NCI-H526 (cell line): ENCODE measurements at places on chromosomes 11 and 22.
A peak's percentile ranks its signal among the peaks of the same experiment; 100 is the strongest.

- no peak for DNase-seq
Observed at GRCh38 chr11:134159652-134160051, 64.1 kb downstream of the NCAPD3 start.

GRCh38 chr11:64810891-64811272, 531 bp upstream of the MEN1 start:
- DNase-seq: peak; percentile 87

DNA sequence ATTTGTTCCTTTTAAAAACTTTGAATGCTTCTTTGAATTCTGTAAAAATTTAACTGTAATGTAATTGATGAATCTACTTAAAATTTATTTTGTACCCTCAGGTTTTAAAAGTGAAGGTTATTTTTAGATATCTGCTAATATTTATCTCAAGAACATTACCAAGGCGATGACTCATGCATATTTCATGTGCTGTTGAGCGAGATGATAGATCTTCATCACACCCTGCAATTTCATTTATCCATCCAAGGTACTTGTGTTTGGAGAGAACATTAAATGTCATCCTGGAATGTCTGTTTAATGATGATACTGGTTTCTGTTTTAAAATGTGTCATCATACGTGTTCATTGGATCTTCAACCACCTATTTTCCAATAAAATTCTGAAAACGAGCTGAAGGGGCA, 6.7 kb upstream of the OOSP4A start:
- DNase-seq: no peak

DNA sequence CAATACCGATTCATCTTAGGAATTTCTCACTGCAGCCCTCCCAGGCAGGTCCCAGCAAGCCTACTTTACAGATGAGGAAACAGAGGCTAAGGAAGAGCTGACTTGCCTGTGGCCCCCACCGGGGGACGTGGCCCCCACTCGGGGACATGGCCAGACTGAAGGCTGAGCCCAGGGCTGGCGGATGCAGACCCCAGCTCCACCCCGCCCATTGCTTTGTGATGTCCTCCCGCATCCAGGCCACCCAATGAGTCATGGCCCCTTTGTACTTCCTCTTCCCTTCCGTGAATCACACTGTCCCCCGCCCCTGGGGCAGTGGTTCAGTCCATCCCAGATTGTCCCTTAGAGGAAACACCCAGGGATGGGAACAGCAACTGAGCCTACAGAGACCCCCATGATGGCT, 116.0 kb upstream of the ANO1 start:
- DNase-seq: no peak

DNA sequence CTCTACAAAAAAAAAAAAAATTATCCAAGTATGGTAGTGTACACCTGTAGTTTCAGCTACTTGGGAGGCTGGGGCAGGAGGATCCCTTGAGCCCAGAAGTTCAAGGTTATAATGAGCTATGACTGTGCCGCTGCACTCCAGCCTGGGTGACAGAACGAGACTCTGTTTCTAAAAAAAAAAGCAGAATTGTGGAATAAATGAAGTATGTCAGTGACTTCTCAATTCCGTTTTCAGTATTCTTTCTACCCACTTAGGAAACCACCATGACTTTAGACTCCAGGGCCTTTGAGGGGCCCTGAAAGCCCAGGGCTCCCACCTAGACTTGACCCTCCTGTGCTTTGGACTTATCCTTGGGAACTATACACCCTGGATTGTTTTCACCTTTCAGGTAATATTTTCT, 6.5 kb upstream of the NUP160 start:
- DNase-seq: no peak

GRCh38 chr11:61477727-61478148, 30.8 kb upstream of the LRRC10B start:
- peak; percentile 74 for DNase-seq

DNA sequence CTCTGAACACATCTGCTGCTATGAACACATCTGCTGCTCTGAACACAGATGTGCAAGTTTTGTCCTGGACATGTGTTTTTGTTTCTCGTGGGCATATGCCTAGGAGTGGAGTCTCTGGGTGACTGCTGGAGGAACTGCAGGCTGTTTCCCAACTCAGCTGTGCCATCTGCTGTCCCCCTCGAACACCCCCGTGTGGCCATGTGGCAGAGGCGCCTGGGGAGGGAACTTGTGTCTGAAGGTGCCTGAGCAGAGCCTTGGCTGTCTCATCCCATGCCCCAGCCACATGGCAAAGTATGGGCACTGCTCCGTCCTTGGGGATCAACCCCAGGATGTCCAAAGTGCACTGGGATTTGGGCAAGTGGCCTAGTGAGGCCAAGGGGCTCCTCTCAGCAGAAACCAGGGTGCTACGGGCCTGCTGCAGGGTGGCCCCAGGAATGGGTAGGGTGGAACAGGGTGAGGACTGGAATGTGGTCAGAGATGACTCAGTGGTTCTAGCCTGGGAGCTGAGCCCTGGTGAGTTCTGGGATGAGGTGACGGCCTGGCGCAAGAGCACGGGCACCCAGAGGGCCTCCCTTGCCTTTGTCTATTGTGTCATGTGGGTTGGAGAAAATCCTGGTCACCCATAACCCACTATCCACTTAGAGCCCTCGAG, 14.7 kb downstream of the GATD1 start:
- no peak for DNase-seq

DNA sequence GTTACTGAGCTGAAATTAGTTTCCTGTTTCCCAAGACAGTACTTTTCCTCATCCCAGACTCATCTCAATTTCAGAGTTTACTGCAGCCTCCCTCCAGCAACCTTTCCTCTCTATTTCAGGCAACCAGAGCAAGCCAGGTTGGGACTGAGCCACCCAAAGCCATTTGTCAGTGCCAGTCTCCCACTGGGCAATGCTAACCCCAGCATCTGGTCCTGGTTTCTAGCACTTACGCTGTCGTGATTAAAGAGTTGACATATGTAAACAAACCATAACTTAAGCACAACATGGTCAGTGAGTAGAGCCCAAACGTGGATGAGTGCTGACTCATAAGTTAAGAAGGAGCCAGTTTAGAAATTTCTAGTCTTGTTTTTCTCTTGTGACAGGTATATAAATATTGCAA, 119.6 kb upstream of the BLID start:
- no peak for DNase-seq

GRCh38 chr11:122861631-122862030, 20.9 kb upstream of the JHY start:
- DNase-seq: no peak

DNA sequence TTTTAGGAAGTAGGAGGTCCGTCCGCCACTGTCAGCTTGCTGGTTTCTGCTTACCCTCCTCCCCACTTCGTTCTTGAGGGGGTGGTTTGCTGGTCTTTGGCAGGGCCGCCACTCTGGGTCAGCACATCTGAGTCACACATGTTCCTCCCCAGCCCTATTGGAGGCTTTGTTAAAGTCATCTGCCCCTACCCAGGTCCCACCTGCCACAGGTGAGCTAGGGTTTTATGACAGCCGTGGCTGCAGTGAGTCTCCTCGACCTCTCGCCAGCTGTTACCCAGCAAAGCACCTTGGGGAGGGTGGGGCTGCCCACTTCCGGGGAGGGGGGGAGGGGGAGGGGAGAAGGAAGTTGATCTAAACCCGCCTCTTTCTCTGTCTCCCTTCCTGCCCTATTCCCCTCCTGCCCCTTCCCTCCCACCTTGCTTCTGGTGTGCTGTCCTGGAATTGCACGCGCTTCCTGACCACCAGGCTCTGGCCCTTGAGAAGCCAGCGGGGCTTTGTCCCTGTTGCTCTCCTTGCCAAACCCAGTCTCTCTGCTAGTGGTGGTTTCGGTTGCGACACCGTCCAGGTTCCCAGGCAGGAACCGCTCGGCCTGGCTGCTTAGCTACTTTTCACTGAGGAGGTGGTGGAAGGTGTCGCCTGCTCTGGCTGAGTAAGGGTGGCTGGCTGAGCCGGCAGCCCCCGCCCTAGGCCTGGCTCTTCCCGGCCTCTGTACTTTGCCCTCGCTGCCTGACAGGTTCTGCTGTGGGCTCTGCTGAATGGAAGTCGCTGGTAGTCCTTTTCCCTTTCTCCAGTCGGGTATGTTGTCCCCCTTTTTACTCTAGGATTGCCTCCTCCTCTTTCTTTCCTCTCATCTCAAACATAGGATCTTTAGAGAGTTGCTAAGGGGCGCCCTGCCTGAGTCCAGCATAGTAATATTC, 28.5 kb downstream of the RCOR2 start:
- DNase-seq: peak; percentile 75

- DNase-seq: no peak
Observed at GRCh38 chr11:114057147-114057546, 2.4 kb upstream of the ZBTB16 start.

DNA sequence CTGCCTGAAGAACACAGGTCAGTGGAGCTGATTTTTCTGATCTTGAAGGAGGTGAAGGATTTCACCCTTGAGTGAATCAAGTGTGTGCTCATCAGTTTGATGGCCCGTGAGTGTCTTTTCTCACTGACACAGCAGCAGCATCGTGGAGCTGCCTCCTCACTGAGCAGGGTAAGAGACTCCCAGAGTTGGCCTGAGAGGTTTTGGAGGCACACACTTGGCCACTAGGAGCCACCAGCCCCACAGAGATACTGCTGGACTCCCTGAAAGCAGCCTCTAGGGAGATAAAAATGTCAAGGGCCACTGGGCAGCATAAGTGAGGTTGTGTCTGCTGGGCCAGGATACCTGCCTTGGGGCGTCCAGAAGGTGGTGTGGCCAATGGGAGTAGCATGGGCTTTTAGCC, 245.4 kb downstream of the GRIK4 start:
- no peak for DNase-seq

GRCh38 chr22:41237707-41238569, 2.8 kb downstream of the CHADL start:
- DNase-seq: peak; percentile 86

GRCh38 chr11:83064011-83064410, 7.7 kb downstream of the RAB30 start:
- DNase-seq: no peak

DNA sequence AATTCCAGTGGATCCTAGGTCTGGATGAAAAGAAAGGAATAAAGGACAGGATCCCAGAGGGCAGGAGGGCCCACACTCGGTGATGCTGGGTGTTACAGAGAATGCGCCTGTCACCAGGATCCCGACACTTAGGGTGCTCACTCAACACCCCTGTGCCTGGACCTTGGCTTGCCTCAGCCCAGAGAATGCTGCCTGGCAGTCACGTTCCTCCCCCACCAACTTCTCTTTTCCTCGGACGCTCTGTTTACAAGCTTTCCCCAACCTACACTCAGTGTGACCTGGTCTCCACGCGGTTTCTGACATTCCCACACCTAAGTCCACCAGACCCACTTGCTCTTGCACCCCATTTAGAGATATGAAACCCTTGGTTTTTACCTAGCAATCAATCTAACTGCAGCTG, 38.0 kb upstream of the ETS1 start:
- no peak for DNase-seq

DNA sequence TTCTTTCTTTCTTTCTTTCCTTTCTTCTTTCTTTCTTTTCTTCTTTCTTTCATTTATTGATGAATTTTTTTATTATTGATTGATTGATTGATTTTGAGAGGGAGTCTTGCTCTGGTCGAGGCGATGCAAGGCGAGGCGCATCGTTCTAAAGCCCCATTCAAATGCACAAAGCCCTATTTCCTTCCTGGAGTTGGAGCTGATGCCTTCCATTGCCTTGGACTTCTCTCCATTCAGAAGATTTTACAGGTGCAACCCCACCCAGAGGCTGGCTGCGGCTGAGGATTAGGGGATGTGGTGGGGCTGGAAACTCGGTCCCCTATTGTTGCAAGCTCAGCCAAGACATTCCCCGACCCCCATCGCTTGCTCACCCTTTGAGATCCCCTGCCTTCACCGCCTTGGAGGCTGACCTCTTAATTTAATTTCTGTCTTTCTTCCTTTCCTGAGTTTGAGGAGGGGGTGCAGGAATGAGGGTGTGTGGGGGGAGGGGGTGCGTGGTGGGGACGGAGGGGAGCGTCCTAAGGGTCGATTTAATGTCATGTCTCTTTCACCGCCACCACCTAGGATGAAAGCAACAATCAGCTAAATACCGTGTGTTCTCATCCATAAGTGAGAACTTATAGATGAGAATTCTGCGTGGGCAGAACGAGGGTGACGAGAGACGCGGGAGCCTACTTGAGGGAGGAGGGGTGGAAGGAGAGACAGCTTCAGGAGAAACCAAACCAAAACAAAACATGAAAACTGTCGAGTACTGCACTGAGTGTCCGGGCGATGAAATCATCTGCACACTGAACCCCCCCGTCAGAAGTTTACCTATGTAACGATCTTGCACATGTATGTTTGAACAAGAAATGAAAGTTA, 3913.9 kb upstream of the OR11H1 start:
- DNase-seq: no peak

DNA sequence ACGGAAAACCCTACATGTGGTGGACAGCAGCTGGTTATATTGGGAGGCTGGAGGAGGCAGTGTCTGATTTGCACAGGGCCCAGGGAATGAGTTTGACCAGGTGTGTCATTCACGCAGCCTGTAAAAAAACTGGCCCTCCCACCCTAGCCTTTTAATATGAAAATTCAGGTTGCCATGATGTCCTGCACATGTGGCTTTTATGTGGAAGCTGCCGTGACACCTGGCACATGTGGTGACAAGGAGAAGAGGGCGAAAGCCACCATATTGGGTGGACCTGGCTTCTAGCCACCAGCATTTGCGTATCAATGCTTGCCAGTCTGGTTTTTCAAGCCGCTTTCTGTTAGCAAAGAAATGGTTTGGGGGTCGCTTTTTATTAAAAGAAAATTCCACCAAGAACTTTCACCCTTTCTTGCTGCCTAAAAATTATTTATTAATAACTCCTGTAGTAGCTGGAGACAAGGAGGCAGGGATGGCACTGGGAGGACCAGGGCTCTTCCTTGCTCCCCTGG, 43.4 kb downstream of the ZNF280B start:
- no peak for DNase-seq

DNA sequence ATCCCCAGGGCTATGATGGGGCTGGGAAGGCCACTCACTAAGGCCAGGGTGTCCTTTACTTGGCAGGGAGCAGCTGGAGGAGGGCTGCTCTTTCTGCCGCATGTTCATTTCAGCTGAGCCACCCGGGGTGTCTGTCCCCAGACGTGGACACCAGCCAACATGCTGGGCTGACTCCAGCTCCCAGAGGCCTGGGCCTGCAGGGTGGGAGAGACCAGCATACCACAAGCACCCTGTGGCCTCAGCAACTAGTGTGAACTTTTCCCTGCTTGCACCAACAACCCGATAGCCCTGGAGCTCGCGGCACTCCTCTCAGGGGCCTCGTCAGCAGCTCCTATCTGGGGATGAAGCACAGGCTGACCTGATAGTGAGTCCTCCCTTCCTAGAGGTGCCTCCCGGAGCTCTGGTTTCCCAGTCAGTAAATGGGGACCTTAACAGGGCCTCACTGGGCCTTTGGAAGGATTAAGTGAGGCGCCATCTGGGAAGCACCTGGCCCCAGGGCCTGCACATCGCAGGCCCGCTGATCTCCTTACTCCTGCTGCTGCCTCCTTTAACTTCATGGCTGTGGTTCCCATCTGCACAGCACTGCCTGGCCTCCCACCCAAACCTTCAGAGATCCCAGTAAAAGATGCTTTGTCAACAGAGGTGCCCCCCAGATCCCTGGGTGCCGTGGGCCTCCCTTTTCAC, 83.4 kb downstream of the GALNT18 start:
- DNase-seq: no peak

DNA sequence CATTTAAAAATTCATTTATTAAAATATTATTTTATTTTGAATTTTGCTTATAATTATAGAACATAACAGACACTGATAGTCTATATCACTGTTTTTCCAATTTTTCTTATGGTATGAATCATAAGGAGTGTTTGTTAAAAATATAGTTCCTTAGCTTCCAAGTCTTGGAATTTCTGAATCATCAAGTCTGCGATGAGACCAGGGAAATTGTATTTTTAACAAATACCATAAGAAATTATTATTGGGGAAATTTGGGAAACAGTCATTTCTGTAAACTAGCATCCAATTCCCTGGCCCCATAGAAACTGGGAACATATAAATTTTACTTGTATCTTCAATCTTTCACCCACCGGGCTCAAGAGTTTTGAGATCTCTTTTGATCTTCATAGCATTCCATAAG, 38.0 kb upstream of the PICALM start:
- DNase-seq: no peak
